ENCODE measurements at places on chromosomes 6 and 20. TPM values are rescaled to one million over a fixed set of nuclear protein-coding genes. Genes with fewer than 3 reads are reported as not detected.

The RAMACL gene
- total RNA-seq = 0.13 TPM

DNA sequence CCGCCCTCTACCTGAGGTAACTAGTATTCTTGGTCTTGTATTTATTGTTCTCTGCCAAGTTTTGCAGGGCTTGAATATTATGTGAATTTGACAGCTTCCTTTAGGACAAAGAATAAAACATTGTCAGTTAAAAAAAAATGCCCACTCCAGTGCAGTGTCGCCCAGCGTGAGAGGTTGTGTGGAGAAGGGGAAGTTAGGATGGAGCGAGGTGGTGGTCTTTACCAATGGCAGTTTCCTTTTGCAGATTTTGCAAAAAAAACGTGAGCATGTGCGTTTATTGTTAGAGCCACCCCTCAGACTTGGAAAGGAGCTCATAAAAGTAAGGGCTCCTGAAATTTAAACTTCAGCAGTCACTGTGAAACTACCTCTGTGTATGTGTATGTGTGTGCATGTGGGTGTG, 28.3 kb downstream of the UST start:
- no peaks in the 10 kb centered on the region for H3K36me3 ChIP-seq
- no peaks in the 10 kb centered on the region for H3K27me3 ChIP-seq
- H3K4me1 ChIP-seq = no peaks in the 10 kb centered on the region
- H3K4me3 ChIP-seq = no peak overlapping the region

The TSPO2 gene
- total RNA-seq = not detected

The FILIP1 gene
- total RNA-seq = 0.26 TPM

GRCh38 chr6:114000069-114000468, 29.1 kb upstream of the HDAC2 start:
- H3K27ac ChIP-seq = no peak overlapping the region
- H3K36me3 ChIP-seq = no peaks in the 10 kb centered on the region
- 0 out of 2 replicates have a peak, but pooled peaks cover 4% of the 10 kb centered on the region for H3K4me1 ChIP-seq
- no peaks in the 10 kb centered on the region for H3K27me3 ChIP-seq
- DNase-seq = no peak

DNA sequence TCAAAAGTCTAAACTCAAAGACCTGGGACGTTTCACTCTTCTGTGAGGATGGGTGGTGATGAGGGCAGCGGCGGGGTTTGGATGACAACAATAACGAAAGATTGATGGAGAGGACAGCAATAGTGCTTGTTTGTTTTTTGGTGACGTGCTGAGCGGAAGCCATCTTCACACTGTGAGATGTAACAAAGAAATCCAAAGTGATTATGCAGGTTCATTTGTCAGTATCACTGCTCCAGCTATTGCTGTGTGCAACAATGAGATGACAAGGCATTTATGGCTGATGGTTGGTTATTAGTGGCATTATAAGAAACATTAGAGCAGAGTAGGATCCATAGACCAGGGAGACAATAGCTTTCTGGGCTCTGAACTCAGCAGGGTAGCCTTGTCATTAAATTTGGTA, 306.7 kb downstream of the RNF144B start:
- H3K4me3 ChIP-seq = no peak overlapping the region
- DNase-seq = no peak
- H3K36me3 ChIP-seq = no peaks in the 10 kb centered on the region
- no peaks in the 10 kb centered on the region for H3K4me1 ChIP-seq
- H3K27me3 ChIP-seq = no peaks in the 10 kb centered on the region

The PCED1A gene
- 42.1 TPM for total RNA-seq

The FOXC1 gene
- total RNA-seq = 6.7 TPM

The ARMH2 gene
- total RNA-seq = not detected

DNA sequence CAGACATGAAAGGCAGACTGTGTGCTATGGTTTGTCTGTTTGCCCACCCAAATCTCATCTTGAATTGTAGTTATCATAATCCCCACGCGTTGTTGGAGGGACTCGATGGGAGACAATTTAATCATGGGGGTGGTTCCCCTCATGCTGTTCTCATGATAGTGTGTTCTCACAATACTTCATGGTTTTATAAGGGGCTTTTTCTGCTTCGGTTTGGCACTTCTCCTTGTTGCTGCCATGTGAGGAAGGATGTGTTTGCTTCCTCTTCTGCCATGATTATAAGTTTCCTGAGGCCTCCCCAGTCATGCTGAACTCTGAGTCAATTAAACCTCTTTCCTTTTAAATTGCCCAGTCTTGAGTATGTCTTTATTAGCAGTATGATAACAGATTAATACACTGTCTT, 47.2 kb upstream of the MICB start:
- no peaks in the 10 kb centered on the region for H3K36me3 ChIP-seq
- H3K4me3 ChIP-seq = no peak overlapping the region
- no peak for DNase-seq
- no peaks in the 10 kb centered on the region for H3K4me1 ChIP-seq

- no peaks in the 10 kb centered on the region for H3K36me3 ChIP-seq
- H3K4me1 ChIP-seq = no peaks in the 10 kb centered on the region
- no peak for DNase-seq
Measured at GRCh38 chr20:5393218-5393870, 76.6 kb upstream of the PROKR2 start.

- no peak overlapping the region for H3K27ac ChIP-seq
- no peaks in the 10 kb centered on the region for H3K27me3 ChIP-seq
- DNase-seq = no peak
- H3K4me3 ChIP-seq = no peak overlapping the region
Measured at GRCh38 chr6:14707971-14708465, 537.9 kb upstream of the JARID2 start.

The TFAP2D gene
- not detected for total RNA-seq

The C20orf202 gene
- not detected for total RNA-seq

The BPIFB4 gene
- total RNA-seq = not detected

GRCh38 chr6:146868671-146869209, 270.0 kb downstream of the ADGB start:
- no peaks in the 10 kb centered on the region for H3K36me3 ChIP-seq
- no peaks in the 10 kb centered on the region for H3K27me3 ChIP-seq
- H3K27ac ChIP-seq = no peak overlapping the region
- no peak overlapping the region for H3K4me3 ChIP-seq
- DNase-seq = no peak

The TRIM15 gene
- 0.13 TPM for total RNA-seq

DNA sequence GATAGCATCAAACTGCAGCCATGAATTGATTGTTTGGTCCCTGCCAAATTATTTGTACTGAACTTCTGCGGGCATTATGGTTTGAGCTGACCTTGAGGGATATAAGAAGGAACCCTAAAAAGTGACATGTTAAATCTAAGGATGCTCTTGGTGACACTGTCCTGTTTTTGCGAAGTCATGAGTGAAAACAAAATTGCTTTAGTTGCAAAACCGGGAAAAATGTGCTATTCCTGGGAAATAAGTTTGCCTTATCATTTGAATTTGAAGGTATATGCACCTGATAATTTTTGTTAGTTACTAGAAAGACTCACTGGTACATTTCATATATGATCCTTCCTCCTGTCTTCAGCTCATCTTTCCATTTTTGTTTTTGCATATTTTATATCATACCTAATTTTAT, 7.8 kb downstream of the KIAA0408 start:
- H3K27ac ChIP-seq = no peak overlapping the region
- no peak overlapping the region for H3K4me3 ChIP-seq
- H3K4me1 ChIP-seq = no peaks in the 10 kb centered on the region
- H3K27me3 ChIP-seq = no peaks in the 10 kb centered on the region
- DNase-seq = no peak
- no peaks in the 10 kb centered on the region for H3K36me3 ChIP-seq

- no peaks in the 10 kb centered on the region for H3K36me3 ChIP-seq
- H3K27ac ChIP-seq = no peak overlapping the region
- no peak for DNase-seq
- H3K4me1 ChIP-seq = no peaks in the 10 kb centered on the region
Measured at GRCh38 chr6:109979033-109979921, 1.2 kb downstream of the GPR6 start.

GRCh38 chr6:149608381-149608982, 40.0 kb downstream of the KATNA1 start:
- DNase-seq = no peak
- H3K27me3 ChIP-seq = no peaks in the 10 kb centered on the region

GRCh38 chr6:24060982-24061754, 64.8 kb upstream of the NRSN1 start:
- H3K27me3 ChIP-seq = no peaks in the 10 kb centered on the region
- H3K4me1 ChIP-seq = no peaks in the 10 kb centered on the region
- no peaks in the 10 kb centered on the region for H3K36me3 ChIP-seq
- H3K4me3 ChIP-seq = no peak overlapping the region
- H3K27ac ChIP-seq = no peak overlapping the region
- DNase-seq = no peak

- DNase-seq = no peak
- no peaks in the 10 kb centered on the region for H3K27me3 ChIP-seq
- H3K4me1 ChIP-seq = no peaks in the 10 kb centered on the region
- H3K4me3 ChIP-seq = no peak overlapping the region
- no peaks in the 10 kb centered on the region for H3K36me3 ChIP-seq
- no peak overlapping the region for H3K27ac ChIP-seq
Measured at GRCh38 chr20:8293750-8294149, 161.7 kb downstream of the PLCB1 start.

DNA sequence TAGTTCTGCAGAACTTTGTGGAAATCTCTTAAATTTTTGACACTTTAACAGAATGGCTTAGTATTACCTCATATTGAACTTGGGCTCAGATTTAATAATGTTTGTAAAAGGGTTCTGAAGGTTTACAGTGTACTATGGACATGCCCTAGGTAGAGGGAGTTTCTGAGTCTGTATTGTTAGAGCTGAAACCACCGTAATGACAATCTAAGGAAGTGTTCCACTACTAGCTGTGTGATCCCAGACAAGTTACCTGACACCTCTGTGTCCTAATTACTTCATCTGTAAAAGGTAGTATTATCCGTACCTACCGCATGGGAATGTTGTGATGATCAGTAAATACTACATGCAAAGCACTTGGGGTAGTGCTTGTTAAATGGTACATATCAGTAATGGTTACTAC, 86.9 kb downstream of the RREB1 start:
- no peak overlapping the region for H3K4me3 ChIP-seq

GRCh38 chr20:33434434-33434833, 9.1 kb downstream of the SNTA1 start:
- H3K36me3 ChIP-seq = no peaks in the 10 kb centered on the region
- H3K4me1 ChIP-seq = no peaks in the 10 kb centered on the region
- no peaks in the 10 kb centered on the region for H3K27me3 ChIP-seq

The LTB gene
- 3.7 TPM for total RNA-seq

GRCh38 chr6:82739303-82739702, 326.3 kb downstream of the UBE3D start:
- H3K4me1 ChIP-seq = no peaks in the 10 kb centered on the region
- H3K36me3 ChIP-seq = no peaks in the 10 kb centered on the region
- H3K4me3 ChIP-seq = no peak overlapping the region

- no peak for DNase-seq
- no peak overlapping the region for H3K4me3 ChIP-seq
- no peak overlapping the region for H3K27ac ChIP-seq
- no peaks in the 10 kb centered on the region for H3K4me1 ChIP-seq
- no peaks in the 10 kb centered on the region for H3K36me3 ChIP-seq
Measured at GRCh38 chr6:159427335-159427734, 258.1 kb downstream of the FNDC1 start.

DNA sequence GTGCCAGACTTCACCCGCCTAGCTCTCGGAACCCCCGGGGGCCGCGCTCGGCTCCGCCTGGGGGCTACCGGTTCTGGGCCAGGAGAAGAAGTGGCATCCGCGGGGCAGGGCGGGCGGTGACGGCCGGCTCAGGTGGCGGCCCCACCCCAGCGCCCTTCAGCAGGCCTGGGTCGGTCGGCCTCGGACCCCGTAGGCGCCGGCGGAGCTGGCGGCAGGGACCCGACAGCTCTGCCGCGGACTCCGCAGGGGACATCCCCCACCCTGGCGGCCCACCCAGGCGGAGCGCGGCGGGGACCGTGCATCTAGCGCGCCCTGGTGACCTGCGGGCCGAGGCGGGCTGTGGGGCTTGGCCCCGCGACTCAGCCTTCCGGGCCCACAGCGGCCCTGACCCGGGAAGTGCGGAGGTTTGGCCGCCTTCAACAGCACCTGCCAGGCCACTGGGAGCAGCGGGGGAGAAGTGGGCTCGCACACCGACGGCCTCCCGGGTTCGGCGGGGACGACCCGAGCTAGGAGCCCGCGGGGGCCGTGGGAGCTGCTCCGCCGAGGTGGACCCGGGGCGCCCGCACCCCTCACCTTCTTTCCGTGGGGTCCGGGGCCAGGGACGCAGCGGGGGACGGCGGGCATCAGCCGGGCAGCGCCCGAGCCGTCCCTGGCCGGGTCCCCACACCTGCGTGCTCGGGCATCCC, 87.1 kb downstream of the TMEM242 start:
- H3K27me3 ChIP-seq = no peaks in the 10 kb centered on the region
- H3K36me3 ChIP-seq = no peaks in the 10 kb centered on the region
- no peaks in the 10 kb centered on the region for H3K4me1 ChIP-seq
- H3K27ac ChIP-seq = no peak overlapping the region
- peak overlapping the region; percentile 27 for H3K4me3 ChIP-seq
- no peak for DNase-seq
